ENCODE measurements at places on chromosomes 7 and 10.

GRCh38 chr7:102094316-102094650 lies 192.4 kb upstream of the SH2B2 start:
- no peak for DNase-seq

GRCh38 chr7:150388709-150389531 lies 9.8 kb downstream of the ZNF775 start:
- DNase-seq, result no peak

- DNase-seq, result no peak
These were observed 458.9 kb upstream of the ADARB2 start for GRCh38 chr10:2196272-2196671.

GRCh38 chr10:36096576-36096975 lies 454.5 kb upstream of the FZD8 start:
- DNase-seq, result no peak

Data from NCI-H1436 (cell line).